ENCODE measurements at places on chromosomes 7 and 10.

DNA sequence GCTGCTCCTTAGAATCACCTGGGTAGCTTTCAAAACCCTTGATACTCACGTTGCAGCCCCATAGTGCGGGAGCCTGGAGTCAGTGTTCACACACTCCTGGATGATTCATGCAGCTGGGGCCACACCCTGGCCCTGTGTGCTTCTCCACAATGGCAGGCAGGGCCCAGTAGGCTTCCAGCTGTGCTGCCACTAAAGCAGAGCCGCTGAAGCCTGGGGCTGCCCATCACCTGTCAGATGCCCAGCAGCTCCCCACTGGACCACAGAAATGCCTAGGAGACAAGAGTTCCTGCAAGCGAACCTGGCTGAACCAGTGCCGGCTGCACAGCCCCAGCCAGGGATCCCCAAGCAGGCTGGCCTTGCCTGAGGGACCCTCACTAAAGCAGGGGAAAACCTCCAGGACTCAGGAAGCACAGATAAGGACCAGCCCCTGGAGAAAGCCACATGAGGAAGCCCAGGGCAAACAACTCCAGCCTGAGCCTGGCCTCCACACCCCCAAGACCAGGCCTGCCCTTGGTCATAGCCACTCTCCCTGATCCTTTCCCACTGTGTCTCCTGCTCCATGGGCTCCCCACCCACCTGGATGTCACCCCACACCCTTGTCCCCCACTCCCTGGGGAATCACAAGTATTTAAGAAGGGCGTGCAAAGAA lies 111.9 kb downstream of the GRID1 start:
- no peak for DNase-seq

GRCh38 chr7:64889686-64890162 lies 13.3 kb upstream of the ZNF273 start:
- DNase-seq: no peak

- DNase-seq: no peak
Measured at GRCh38 chr7:128145191-128145590, 95.9 kb upstream of the LEP start.

DNA sequence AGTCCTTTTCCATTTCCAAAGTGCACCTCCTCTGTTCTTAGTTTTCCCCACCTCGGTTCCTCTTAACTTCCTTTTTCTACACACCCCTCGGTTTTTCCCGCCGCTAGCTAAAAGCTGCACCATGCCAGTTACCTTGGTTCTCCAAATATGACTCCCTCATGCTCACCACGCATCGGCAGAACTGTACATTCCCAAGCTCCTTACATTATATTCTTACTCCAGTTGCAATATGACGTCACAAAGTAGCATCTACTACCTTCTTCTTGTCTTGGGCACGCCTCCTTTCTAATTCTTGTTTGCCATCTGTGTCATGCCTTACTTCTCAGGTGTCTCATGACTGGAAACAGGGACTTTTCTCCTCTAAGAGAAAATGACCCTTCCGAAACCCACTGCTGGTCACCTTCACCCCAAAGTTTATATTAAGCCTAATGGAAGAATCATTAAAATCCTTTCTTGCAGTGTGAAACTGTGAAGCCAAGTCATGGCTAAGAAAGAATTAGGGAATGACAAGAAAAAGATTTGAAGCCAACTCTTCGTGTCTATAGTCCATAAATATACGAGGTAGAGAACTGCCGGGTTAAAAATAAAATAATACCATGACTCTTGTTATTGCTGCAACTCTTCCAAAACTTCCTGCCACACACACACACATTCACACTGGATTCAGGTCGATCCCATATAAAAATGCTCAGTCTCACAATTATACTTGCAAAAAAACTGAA lies 1.7 kb downstream of the ESYT2 start:
- no peak for DNase-seq

DNA sequence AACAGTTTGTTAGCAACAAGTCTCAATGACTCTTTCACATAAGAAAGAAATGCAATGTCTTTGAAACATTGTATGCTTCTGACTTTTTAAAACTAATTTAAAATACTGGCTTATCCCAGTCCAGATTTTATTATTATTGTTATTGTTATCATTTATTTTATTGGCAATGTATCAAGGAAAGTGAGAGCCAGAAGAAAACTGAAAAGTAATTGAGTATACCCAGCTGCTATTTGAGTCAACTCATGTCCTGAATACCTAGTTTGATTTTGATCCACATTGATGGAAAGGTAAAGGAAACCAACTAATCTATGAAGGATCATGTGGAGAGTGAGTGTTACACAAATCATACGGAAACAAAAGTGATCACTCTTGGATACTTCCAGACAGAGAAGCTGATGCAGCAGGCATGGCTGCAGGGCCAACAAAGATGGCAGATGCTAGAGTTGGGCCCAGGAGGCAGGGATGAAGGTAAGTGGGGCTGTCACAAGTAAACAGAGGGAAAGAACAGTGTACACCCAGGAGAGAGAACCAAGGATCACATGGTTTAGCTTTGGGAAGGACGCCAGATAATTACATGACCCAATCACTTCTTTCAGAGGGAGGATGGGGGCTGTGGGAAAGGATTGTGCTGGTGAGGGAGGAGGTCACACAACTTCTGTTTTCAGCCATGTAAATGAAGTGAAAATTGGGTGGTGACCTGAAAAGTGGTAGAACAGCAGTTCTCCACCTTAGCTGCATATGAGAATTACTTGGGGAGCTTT lies 179.2 kb upstream of the NAMPT start:
- no peak for DNase-seq
